ENCODE measurements at places on chromosomes 12 and 14.
A peak's percentile ranks its signal among the peaks of the same experiment; 100 is the strongest.

DNA sequence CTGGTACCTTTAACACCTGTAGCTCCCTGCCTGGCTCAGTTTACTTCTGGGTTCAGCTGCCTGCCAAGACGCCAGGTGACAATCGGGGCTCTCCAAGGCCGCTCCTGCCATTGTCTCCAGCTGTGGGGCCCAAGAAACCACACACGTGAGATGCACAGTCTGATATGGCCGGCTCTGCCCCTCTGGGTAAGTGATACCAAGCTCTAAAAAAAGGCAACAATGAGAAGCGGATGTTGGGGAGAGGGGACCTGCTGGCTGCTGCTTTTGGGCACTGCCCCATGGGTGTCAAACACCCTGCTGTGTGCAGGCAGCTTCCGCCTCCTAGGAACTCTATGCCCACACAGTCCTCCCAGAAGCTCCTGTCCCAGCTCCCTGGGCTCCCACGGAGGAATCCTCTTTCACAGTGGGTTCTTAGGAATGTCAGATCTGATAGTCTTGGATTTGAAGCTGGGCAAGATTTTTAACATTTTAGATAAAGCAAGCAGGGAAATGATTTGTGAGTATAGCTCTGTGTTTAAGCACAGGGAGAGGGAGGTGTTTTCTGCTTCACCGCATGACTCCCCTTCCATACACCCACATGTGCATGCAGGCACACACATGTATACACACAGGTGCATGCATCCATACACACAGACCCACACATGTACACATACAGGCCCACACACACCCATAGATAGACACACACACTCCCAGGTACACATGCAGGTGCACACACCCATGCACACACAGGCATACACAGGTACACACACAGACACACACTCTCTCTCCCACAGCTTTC, 1135.8 kb downstream of the BCL11B start:
- DNase-seq, result peak; percentile 8

DNA sequence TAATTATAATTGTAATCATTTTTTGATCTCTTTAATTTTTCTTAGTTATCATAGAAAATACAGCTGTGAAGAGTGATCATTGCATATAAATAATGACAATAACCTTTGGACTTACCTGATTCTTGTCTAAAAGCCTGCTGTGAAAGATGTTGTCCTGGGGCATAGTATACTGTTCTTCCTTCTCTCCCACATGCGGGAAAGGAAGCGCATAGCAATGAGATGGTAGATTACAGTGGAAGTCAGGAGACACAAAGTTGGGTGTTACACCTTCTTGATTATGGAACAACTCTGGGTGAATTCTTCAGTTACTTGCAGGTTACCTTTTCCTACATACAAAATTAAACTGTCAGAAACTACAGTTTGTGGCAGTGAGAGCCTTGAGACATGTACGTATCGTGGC, 140.8 kb downstream of the KTN1 start:
- no peak for DNase-seq

DNA sequence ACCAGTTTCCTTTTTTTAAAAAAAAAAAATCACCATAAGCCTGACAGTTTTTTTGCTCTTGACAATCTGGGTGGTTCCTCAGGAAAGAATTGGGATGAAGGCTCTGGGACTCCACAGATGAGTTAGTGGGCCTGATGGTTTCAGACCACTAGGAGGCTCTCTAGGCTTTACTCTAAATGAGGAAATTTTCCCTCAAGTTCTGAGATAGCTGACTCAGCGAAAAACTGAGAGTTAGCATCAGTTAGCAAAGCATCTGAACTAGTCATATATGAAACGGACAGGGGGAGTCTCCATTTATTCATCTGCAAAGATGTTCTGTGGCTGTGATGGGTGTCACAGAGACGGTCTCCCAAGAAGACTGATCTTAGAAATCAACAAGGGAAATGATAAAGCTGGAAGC, 314.3 kb upstream of the OR4E1 start:
- no peak for DNase-seq

DNA sequence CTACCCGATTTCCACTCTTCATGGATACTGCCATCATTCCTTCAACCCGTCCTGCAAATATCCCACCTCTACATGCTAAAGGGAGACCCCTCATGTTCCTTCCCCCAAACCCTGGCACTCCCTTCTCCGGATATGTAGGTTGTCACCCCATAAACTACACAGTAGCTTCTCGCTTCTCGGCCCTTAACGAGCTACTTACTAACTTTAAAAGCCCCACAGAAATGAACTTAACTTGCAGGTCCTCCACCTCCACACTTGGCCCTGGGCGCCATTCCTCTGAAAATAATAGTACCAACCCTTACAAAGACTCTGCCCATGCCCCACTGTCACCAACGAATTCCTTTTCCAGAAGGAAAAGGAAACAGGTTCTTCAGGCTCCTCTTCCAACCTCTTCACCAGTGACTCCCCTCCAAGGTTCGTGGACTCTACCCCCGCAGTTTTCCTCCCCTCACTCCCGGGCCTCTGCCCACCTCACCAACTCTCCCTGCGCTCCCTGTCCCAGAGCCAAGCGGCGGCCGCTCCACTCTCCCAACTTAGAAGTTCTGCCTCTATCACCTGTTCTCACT, 1.2 kb downstream of the SPPL3 start:
- DNase-seq, result no peak

DNA sequence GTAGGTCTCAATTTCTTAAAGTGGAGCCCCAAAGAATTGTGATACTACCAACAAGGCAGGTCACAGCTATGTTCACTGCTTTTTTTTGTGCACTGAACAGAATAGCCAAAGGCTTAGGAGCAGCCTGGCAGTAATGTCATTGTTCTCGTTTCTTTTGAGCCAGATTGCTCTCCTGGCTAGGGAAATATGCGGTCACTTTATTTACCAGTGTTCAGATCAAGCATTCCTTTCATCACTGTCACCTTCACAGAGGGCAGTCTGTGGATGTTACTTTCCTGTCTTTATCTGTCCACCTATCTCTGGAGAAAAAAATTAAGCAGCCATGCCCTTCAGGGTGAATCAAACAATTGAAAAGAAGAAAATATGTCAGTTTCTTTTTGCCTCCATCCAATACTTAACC, 159.6 kb downstream of the BTG1 start:
- no peak for DNase-seq

DNA sequence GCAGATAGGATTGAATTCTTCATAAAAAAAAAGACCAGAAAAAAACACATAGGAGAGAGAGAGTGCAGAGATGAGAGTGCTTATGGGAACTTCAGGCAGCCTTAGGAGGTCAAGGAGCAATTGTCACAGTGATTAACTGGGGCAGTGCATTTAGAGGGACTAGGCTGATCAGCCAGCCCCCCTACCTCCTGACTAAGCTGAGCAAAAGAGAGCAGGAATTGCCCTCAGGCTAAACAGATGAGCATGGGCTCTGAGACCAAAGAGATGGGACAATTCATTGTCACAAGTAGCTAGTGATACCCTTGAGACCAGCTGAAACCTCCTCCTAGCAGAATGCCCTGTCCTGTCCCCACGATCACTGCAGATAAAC, 124.0 kb downstream of the BTG1 start:
- no peak for DNase-seq

GRCh38 chr12:49349266-49349665, 2.6 kb downstream of the DNAJC22 start:
- no peak for DNase-seq

- DNase-seq, result no peak
Measured at GRCh38 chr14:55356913-55357312, 54.7 kb downstream of the ATG14 start.

DNA sequence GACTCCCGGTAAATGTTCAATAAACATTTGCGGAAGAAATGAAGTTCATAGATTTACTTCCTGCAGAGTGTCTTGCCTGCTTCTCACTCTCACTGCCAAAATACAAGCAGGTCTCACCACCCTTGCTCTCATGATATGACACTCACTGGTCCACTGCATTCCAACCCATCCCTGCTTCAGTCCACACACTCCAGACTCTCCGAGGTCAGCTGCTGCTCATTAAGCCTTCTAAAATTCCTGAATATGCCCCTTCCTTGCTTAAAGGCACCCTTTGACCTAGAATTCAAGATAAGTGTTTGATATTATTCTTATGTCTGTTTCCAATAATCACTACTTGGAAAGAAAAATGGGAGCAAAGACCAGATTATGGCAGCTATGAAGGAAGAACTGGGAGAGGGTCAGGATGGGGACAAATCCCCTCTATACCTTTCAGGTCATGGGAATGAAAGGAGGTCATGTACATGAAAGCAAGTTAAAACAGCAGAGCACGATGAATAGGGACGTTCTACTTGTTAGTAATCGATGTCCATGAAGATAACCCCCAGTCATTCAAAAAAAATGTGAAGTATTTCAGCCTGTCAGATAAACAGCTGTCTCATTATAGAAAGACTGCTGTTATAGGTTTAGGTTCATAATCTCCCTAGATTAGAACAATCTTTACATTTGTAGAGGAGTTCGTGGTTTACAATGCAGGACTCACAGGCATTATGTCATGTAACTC, 10.5 kb upstream of the NID2 start:
- no peak for DNase-seq

DNA sequence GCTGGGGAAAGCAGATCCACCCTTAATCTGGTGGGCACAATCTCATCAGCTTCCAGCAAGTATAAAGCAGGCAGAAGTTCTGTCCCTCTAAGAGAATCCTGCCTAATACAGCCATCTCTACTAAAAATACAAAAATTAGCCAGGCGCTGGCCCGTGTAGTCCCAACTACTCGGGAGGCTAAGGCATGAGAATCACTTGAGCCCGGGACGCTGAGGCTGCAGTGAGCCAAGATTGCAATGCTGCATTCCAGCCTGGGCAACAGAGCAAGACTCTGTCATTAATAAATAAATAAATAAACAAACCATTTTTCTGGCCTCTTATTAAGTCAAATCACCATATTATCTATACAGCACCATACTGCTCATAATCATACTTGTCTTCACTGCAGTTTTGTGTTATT, 111.2 kb downstream of the MED13L start:
- no peak for DNase-seq

- DNase-seq, result no peak
Measured at GRCh38 chr12:18882690-18883089, 144.8 kb downstream of the CAPZA3 start.

DNA sequence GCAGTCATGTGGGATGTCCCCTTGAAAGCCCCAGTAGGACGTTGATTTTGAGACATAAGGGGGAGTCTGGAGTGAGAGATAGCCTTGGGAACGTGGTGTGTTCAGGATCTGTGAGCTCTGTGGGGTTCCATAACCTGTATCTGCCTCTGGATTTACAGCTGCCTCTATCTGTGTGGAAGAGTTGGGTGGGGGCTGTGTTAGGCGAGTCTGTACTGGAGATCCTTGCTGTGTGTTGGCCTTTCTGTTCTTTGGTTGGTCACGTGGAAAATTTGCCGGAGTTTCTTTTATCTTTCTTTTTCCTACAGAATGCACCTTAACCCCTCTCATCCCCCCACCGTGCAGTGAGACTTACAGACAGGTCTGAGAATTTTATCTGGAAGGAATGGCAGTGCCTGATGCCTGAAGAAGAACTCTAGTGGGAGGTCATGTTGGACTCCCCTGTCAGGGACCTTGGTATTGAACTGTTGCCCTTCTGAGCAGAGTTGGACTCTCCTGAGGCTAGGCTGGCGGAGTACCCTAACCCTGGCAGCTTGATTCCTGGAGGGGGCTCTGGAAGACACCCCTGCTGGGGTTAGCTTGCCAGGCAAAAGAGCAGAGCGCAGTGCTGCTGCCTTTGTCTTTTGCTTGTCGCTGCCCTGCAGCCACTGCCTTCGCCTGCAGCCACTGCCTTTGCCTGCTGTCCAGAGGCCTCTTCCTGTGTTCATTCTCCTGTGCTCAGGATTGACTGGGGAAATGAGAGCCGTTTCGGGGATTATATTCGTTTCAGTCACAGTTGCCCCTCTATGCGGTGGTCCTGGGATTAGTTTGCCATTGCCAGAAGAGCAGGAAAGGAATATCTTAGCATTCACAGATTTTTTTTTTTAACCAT, 34.1 kb downstream of the ZNF664 start:
- DNase-seq, result no peak

GRCh38 chr14:96130391-96130790, 74.2 kb upstream of the BDKRB2 start:
- DNase-seq, result no peak

DNA sequence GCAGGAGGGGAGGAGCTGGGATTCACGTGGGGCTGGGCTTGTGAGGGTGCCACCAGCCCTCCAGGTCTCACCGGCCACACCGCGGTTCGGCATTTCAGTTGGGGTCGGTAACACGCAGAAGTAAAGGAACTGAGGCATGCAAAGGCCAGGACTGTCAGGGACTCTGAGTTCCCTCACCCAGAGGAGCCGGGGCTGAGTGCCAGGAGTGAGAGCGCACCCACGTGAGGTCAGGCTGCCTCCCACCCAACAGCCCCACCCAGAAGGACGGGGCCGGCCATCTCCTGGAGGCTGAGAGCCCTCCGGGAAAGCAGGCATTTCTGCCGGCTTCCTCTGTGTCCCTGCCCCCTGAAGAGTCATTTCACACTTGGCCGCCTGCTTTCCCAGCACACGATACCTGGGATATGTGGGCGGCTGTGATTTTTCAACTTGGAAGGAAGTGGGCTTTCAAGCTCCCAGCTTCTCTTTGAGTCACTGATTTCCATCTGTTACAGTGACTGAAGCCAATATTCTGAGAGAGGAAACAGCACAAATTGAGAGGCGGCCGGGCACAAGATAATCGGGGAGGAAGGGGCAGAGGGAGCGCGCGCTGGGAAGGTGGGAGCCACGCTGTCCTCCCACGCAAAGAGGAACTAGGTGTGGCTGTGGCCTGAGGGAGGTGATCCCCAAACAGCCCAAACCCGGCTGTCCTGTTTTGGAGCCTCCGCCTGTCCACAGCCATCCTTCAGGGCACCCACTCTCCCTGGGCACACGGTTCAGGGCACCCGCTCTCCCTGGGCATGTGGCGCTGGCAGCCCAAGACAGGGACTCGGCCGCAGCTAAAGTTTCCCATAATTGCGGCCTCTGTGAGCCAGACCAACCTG, 19.0 kb downstream of the GALNT9 start:
- no peak for DNase-seq

DNA sequence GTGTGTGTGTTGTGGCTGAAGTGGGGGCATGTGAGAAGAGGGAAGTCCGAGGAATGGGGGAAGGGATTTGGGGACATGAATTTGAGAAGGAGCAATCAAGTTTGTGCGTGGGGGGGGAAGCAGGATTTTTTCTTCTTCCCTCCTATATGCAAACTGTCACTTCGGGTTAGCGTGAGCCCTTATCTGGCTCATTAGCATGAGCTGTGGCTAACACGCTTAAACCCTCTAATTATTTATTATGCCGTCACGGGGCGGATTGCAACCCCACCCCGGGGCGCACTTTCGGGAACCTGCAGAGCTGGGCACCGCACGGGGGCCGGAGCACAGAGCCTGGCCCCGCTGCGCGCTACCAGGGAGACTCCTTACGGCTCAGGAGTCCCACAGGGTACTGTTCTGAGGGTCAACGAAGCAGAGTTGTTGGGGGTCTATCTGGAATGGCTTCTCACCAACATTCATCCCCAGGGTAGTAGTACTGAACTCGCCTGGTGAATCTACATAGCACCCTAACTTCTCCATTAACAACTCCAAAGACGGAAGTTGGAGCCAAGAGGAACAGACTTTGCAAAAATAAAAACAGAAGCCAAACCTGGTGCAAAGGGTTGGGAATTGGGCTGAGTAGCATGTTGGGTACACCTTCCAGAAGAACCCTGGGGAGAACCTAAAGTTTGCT, 6.4 kb upstream of the ASCL1 start:
- no peak for DNase-seq

GRCh38 chr14:67908052-67908754, 88.6 kb downstream of the RAD51B start:
- DNase-seq, result no peak

GRCh38 chr14:54589843-54590242, 22.9 kb downstream of the SAMD4A start:
- DNase-seq, result no peak
